Stimulated activated memory B cell treated with anti-CD40 and anti-IgM and Interleukin-4, amounts not matched to agents 10 μg/mL and 1 μg/mL and 100 μg/mL, for 72 hours (primary cell): ENCODE measurements at places on chromosomes 4 and X.
A peak's percentile ranks its signal among the peaks of the same experiment; 100 is the strongest.

DNA sequence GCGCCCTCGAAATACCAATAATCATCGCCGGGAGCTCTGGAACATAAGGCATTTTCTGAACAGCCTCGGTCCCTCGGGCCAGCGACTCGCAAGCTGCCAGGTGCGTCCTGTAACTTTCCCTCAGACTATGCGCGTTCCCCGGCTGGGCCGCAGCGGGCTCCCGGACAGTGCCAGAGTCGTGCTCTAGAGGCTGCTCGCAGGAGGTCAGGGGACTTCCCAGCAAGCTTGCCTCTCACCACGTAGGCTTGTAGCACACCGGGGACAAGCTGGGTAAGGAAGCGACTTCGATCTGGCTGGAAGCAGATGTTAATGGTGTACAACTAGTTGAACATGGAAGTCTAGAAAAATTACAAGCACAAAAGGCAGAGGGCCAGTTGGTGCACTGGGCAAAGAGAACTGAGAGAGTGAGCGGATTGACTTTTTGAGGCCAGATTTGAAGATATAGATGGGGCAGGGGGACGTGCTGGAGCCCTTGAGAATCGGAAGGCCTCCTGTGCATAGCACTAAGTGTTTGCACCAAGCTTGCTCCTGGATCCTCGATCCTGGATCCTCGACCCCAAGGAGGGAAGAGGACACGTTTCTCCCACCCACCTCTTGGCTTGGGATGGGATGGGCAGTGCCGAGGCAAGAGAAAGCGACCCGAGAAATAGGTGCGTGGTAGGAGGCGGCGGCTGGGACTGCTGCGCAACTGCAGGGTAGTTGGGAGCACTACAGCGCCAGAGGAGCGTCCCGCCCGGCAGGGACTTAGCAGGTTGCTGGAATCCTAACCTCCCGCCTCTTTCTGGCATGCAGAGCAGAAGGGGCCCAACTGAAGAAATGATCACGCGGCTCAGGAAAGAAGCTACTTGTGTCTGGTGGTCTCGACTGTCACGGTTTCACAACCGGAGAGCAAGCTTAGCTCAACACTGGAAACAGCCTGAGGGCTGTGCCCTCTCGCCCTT lies 19.9 kb upstream of the ZIC3 start:
- ATAC-seq: no peak

DNA sequence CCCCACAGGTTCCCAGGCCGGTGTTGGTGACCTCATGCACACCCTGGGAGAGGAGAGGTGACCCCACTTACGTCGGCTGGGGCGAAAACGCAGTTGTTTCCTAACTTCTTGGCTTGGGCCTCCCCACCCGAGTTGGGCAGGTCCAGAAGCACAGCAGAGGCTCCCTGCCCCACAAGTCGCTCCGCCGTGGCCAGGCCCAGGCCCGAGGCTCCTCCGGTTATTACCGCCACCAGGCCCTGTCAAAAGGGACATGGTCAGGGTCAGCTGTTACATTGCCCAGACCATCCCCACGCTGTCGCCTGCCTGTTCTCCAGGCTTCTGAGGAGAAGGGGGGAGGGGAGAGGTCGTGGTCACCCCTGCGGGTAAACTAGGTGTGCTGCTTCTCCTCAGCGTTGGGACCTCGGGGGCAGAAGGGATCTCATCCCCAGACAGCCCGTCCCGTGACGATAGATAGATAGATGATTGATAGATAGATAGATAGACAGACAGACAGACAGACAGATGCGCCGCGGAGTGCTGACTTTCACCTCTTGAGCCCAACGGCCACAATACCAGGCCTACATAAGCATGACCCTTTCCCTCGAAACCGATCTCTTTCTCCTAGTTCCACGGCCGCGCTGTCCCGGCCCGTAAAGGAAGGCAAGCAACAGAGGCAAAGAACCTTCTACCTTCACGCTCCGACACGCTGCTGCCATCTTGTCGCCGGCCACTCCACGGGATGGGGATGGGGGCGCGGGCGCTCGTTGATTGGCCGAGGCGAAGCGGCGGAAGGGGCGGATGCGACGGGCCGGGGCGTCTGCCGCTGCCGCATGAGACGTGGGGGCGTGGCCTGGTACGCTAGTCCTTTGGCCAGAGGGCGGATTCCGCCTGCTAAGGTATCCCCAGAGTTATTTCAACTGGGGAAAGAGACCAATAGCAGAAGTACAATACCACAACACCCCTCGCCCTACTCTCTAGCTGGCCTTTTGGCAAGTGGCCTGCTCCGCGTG lies at the start of gene HSD17B10:
Gene HSD17B10 (minus strand): TSS at position 720 of the 989 bp plus-strand sequence. CDS start 25 bp downstream, at position 695.
- peak; percentile 97 for ATAC-seq

- no peak for ATAC-seq
These were observed 11.8 kb upstream of the HSD17B10 start for GRCh38 chrX:53445977-53446376.

DNA sequence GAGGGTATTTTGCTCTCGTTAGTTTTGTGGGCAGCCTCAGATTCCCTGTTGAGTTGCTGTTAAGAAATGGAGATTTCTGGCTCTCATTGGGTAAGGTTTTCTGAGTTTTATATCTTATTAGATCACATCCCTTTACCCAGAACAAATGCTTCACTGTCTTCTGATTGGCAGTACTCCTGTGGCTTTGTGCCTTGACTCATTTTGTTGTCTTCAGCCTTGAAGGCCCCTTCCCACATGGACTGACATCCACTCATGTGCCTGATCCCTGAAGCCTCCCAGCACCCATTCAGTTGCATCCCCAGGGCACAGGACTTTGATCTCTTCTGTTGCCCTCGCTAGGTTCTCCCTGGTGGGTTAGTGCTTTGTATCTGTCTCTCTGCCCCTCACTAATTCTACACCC lies 10.4 kb downstream of the MED28 start:
- no peak for ATAC-seq

GRCh38 chr4:37678624-37679023 lies 7.6 kb downstream of the RELL1 start:
- ATAC-seq: no peak

GRCh38 chr4:21009956-21010355 lies 309.7 kb downstream of the PACRGL start:
- no peak for ATAC-seq

DNA sequence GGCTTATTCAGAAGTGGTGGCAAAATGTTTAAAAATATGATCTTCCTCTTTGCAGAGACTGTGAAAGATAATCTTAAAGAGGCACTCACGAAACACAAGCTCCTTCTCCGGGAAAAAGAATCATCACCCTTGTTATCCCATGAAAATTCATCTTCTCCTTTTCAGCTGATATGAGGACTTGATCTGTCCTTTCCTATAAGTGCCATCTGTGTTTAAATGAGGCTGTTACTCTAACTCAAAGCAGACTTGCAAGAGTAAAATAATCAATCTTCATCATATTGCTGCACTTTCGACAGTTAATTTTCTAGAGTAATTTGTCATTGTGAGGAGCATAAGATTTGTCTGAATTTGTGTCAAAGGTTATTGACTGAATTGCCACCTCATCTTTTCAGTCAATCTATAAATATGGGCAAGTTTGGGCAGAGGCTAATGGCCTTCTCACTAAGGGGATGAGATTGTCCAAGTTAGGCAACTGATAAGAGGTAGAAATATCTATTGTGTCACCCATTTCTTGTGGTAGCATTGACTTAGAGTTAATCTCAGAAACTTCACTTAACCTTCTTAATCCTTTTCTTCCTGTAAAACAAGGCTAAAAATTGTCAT lies 452.9 kb downstream of the GRXCR1 start:
- no peak for ATAC-seq

GRCh38 chr4:139522457-139522856 lies 33.6 kb downstream of the SETD7 start:
- no peak for ATAC-seq

DNA sequence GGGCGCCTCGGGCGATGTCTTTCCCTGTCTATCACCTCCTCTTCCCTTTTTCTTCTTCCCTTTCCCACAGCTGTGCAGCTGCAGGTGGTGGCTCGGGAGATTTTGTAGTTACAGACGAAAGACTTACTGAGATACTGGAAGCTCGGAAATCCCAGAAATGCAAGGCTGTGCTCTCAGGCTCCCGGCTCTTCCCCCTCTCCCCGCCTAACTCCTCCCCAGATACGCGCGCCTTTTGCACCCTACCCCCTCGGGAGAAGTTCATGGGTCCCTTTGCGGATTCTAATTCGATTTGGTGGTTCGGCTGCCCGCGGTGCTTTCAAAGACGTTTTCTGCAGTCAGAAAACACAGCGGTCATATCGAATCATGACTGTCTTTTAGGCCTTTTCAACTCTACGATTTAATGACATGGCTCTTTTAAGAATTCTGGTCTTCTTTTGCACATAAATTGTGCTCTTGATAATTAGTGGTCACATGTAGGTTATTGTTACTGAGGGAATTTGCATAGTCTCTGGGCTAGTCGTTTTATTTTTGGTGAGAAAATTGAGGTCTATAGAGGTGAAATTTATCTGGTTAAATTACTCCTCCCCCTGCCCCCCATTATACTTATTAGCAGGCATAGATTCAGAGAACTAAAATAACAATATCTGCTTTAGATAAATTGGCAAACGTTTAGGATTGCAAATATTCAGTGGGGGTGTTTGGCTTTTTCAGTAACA lies 1.6 kb downstream of the SEPTIN11 start:
- no peak for ATAC-seq

- ATAC-seq: peak; percentile 44
These were observed at the start of gene FGF2 for GRCh38 chr4:122826553-122827257. FGF2 (plus strand) TSS chr4:122826831; CDS start chr4:122827175, 344 bp downstream.

DNA sequence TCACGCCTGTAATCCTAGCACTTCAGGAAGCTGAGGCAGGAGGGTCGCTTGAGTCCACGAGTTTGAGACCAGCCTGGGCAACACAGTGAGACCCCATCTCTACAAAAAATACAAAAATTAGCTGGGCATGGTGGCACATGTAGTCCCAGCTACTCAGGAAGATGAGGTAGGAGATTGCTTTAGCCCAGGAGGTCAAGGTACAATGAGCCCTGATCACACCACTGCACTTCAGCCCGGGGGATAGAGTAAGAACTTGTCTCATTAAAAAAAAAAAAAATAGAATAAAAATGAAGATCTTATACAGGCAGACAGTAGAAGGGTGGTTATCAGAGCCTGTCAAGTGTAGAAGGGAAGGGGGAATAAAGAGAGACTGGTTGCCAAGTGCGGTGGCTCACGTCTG lies 116.9 kb downstream of the PDS5A start:
- ATAC-seq: no peak

DNA sequence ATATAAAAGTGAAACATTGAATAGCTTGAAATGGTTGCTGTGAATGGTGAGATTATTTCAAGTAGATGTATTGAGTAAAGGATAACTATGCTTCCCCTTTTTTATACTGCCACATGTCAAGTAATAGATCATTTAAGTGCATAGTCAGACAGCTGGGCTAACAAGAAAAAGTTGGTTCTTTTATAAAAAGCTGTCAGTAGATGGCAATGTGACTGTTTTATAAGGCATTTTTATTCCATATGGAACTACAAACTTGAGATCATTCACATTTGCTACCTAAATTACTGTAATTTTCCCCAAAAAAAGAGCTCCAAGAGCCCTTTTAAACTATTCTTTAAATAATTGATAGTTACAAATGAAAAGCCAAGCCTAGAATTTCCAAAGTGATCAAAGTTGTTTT lies 831.0 kb downstream of the C4orf33 start:
- ATAC-seq: no peak

GRCh38 chrX:43699475-43699874 lies 43.4 kb downstream of the MAOA start:
- no peak for ATAC-seq

GRCh38 chr4:2484993-2485392 lies 16.1 kb downstream of the RNF4 start:
- peak; percentile 95 for ATAC-seq

GRCh38 chrX:13029887-13030771 lies 14.3 kb downstream of the FAM9C start:
- no peak for ATAC-seq

GRCh38 chr4:72948080-72948479 lies 121.4 kb downstream of the COX18 start:
- no peak for ATAC-seq

GRCh38 chr4:78938474-78938867 lies 767 bp downstream of the PAQR3 start:
- no peak for ATAC-seq

- ATAC-seq: no peak
These were observed 302.9 kb upstream of the FTHL17 start for GRCh38 chrX:31374786-31375185.

- no peak for ATAC-seq
These were observed 132.8 kb upstream of the KLF3 start for GRCh38 chr4:38531141-38531727.

GRCh38 chrX:2325076-2325784 lies 175.5 kb downstream of the DHRSX start:
- ATAC-seq: peak; percentile 83

DNA sequence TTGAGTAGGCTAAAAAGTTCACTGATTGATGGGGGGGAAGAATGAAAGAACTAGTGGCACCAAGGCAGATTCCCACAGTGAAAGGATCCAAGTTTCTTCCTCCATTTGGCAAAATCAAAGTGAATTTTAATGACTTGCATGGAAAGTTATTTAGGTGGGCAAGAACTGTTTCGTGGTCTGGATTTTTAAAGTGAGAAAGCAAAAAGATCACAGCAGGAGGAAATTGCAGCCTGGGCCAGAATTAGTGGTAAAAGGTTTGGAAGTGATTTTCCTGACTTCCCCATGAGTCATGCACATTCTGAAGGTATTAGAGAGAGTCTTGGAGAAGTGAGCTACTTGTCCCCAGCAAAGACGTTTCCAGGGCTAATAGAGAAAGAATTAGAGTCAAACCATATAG lies 207.8 kb downstream of the ANTXR2 start:
- ATAC-seq: no peak

- no peak for ATAC-seq
These were observed 303.8 kb upstream of the TENM3 start for GRCh38 chr4:181939199-181939945.

DNA sequence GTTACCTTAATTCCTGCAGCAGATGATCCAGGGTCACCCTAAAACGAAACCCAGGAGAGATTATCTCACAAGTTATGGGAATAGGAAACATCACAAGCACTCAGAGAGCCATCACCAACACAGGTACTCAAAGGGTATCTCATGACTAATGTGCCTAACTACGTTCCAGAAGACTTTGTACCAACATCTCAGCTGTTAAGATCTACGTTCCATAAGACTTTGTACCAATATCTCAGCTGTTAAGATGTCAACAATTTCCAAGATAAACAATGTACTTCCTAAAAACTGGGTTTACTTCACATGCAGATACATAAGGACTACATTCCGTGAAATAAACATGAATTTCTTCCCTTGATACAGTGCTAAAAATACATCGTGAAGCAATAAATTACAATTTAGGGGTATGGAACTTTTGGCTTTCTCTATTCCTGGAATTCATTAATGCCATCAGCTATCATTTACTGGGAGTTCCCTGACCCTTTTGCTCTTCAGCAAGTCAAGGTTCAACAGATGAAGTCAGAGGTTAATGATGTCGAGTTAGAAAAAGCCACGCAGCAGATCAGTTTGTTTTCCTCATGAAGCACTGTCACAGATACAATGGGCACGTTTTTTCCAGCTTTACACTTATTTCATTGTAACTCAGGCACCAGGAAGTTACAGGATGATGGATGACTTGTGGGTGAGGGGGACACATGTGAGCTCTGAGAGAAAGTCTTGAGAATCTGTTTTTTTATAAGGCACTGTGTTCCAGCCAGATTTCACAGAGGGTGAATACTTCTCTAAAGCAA lies 127.0 kb upstream of the ETNPPL start:
- no peak for ATAC-seq
